ENCODE measurements at places on chromosomes 4 and X. TPM values are rescaled to one million over a fixed set of nuclear protein-coding genes. Genes with fewer than 3 reads are reported as not detected.

ZBTB33 gene
- total RNA-seq: 12.0 TPM

HSFX4 gene
- not detected for total RNA-seq

ABCD1 gene
- total RNA-seq: 3.4 TPM

NWD2 gene
- total RNA-seq: under 0.01 TPM

APOO gene
- 16.6 TPM for total RNA-seq

CT45A3 gene
- total RNA-seq: not detected

PLRG1 gene
- total RNA-seq: 105 TPM

LRCH2 gene
- not detected for total RNA-seq

ERCC6L gene
- 0.48 TPM for total RNA-seq

VCX2 gene
- total RNA-seq: not detected

AFF2 gene
- 0.24 TPM for total RNA-seq

F8A3 gene
- total RNA-seq: 5.3 TPM

CXCL11 gene
- total RNA-seq: 2.2 TPM

SSX2B gene
- total RNA-seq: not detected
